ENCODE measurements at places on chromosomes 7 and 10. TPM values are rescaled to one million over a fixed set of nuclear protein-coding genes. Genes with fewer than 3 reads are reported as not detected.

- peak; percentile 15 for DNase-seq
These were observed 95.7 kb downstream of the DNAJB6 start for GRCh38 chr7:157432541-157432956.

The ORAI2 gene
- total RNA-seq: 20.8 TPM

- peak; percentile 63 for DNase-seq
These were observed 20.4 kb downstream of the DNAJB12 start for GRCh38 chr10:72334196-72334824.

The TMEM236 gene
- total RNA-seq: 0.66 TPM

DNA sequence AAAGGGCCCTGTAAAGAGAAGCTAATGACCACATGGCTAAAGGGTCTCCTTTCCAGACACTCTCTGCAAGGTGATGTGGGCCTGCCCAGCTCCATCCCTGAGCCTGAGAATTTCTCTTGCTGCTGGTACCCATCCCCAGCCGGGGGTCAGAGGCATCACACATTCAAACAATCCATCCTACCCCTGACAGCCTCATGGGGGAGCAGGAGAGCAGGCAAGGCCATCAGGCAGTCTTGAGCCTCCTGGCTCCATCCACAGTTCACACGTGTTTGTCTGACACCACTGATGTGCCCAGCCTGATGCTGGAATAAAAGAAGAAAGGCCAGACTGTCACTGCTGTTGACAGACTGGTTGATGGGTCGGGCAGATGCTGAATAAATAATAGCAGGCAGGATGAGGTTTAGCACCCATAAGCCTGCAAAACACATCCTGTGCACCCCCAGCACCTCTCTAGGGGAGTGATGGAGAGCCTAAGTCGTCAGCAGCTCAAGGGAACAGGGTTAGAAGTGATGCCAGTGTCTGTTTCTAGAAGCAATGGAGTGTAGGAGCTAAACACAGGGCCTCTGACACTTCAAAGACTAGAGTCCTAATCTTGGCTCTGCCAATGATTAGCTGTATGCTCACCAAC is 43.5 kb downstream of the TLL2 start:
- DNase-seq: peak; percentile 22

GRCh38 chr10:4526311-4526731 is 299.7 kb upstream of the AKR1E2 start:
- DNase-seq: no peak

- DNase-seq: no peak
These were observed 112.2 kb downstream of the EXOC4 start for GRCh38 chr7:133364959-133365690.

The CALCR gene
- total RNA-seq: not detected

The ANXA8 gene
- total RNA-seq: not detected

The SFMBT2 gene
- total RNA-seq: 3.4 TPM

GRCh38 chr10:6958254-6958653 is 378.2 kb upstream of the PRKCQ start:
- peak; percentile 28 for DNase-seq

The IL6 gene
- total RNA-seq: 0.99 TPM

GRCh38 chr7:121872831-121873288 is at the start of gene PTPRZ1:
TSS of gene PTPRZ1 (plus strand) at chr7:121873161. CDS start at chr7:121873500, 339 bp downstream.
- peak; percentile 41 for DNase-seq

DNA sequence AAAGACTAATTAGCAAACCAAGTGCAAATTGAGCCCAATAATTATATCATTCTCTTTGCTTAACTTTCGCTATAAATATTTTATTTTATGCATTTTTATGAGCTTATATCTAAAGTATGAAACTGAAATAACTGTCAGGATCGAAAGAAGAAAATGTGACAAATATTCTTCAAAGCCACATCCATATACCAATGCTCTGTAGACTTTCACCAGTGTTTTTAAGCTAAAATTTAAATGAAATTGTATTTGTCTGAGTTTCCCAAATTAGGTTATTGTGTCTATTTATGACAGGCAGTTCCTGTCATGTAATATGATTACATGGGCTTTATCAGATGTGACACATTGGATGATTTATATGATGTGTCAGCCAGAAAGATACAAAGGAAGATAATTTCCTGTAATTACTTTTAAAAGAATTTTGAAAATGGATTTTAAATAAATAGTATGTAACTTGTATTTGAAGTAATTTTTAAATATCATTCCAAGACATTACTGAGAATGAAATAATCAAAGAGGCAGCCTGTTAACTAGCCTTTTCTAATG is 317.9 kb upstream of the KLF6 start:
- DNase-seq: no peak

- DNase-seq: peak; percentile 28
These were observed 350.6 kb downstream of the TFEC start for GRCh38 chr7:115679976-115680375.

GRCh38 chr10:98414932-98415730 is at the start of gene PYROXD2:
TSS of gene PYROXD2 (minus strand) at chr10:98415182. CDS start at chr10:98415135, 47 bp downstream.
- peak; percentile 89 for DNase-seq

The INPP5A gene
- 9.2 TPM for total RNA-seq

GRCh38 chr7:114083166-114084001 is 164.6 kb upstream of the PPP1R3A start:
- DNase-seq: peak; percentile 42

DNA sequence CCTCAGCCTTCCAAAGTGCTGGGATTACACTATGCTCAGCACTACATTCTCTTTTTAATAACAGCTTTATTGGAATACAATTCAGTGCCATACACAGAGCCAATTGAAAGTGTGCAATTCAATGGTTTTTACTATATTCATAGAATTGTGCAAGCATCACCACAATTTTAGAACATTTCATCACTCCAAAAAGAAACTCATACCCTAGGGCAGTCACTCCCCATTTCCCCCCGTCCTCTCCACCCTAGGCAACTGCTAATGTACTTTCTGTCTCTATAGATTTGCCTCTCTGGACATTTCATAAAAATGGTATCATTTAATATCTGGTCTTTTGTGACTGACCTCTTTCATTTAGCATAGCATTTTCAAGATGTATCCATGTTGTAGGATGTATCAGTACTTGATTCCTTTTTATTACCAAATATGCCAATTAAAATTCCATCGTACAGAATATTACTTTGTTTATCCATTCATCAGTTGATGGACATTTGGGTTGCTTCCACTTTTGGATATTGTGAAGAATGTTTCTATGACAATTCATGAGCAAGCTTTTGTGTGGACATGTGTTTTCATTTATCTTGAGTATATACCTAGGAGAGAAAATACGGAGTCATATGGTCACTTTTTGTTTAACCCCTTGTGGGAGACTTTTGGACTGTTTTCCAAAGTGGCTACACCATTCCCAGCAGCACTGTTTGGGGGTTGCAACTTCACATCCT is 6.3 kb upstream of the XPNPEP1 start:
- no peak for DNase-seq

The LLCFC1 gene
- total RNA-seq: not detected

The C10orf53 gene
- not detected for total RNA-seq

GRCh38 chr10:71978476-71978875 is 14.3 kb downstream of the CHST3 start:
- no peak for DNase-seq

GRCh38 chr10:52455098-52455497 is 141.0 kb downstream of the DKK1 start:
- DNase-seq: no peak

The PFKP gene
- total RNA-seq: 39.6 TPM

The PVRIG gene
- total RNA-seq: 4.0 TPM

DNA sequence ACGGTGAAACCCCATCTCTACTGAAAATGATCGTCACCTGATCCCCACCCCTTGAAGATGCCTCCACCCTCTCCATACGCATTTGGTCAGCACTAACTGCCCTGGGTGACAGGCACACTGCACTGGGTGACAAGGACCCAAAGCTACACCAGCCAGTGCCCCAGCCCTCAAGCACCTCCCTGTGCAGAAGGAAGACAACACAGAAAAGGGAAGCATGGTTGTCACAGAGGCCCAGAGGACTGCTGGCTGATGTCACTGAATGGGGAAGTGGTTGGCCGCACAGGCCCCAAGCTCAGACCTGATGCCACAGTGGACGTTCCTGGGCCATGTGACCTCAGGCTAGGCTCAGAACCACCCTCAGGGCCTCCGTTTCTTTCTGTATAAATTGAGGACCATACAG is 4.2 kb upstream of the PILRA start:
- DNase-seq: peak; percentile 81

DNA sequence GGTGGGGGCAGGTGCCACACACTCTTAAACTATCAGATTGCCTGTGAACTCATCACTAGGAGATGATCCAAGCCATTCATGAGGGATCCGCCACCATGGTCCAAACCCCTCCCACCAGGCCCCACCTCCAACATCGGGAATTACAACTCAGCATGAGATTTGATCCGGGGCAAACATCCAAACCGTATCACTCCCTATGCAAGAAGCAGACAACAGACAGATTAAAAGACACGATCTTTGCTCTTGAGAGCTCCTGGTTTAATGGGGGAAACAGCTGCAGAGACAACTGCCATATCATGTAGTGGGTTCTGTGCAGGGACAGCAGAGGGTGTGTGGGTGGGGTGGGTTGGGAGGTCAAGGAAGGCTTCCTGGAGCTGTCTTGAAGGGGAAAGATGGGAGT is 123.6 kb downstream of the EMX2 start:
- DNase-seq: no peak

DNA sequence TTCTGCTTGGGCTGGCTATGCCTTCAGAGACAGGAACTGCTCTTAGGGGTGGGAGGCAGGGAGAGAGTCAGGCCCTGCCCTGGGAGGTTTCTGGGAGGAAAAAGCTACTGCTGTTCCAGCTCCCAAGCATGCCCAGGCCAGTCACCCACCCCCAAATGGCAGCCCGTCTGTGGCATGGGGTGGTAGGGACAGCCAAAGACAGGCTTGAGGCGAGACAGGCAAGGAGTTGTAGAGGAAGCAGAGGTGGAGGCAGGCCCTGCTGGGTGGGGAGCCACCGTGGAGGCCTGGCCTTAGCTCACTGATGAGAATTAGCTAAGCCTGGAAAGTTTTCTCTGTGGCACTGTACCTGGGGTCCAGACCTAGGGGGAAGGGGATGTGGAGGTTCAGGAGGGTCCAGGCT is 6.6 kb upstream of the SAMD8 start:
- no peak for DNase-seq

DNA sequence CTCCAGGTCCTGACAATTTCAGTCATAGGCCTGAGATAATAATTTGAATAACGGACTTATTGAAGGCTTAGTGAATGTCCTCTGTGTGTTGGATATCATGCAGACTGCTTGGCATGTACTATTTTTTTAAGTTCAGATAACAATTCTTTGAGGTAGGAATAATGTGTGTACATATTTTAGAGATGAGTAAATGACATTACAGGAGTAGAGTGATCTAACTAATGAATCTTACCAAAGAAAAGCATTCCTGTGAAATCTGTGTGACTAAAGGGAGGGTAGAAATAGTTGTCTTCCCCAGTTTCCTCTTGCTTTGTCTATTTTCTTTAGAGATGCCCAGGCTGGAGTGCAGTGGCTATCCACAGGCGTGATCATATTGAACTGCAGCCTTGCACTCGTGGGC is 391.8 kb upstream of the ETV1 start:
- DNase-seq: no peak

DNA sequence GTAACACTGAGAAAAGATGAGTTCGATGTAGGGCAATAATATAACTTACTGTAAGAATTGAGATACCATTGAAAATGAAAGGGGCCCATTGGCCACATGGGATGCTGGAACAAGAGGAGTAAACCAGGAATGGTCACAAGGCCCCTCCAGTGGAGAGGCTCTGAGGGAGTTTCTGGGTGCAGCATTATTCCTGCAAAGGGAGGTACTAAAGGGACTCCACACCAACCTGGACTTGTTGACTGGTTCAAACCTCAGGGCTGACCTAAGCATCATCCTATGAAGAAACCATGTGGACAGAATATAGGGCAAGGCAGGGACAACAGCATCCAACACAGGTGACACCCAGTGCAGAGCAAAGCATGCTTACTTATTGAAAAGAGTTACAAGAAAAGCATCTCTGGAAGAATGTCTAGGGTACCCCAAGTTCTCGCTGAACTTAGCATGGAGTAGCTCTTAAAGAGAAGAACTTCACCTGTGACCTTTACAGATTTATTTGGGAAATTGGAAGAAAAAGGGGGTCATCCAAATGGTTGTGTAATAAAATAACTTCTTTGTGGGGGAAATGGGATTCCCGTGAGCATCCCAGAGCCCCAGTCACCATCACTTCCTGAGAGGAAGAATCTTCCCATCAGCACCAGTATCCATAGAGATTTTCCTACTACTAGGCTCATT is 34.7 kb downstream of the PRSS2 start:
- no peak for DNase-seq

DNA sequence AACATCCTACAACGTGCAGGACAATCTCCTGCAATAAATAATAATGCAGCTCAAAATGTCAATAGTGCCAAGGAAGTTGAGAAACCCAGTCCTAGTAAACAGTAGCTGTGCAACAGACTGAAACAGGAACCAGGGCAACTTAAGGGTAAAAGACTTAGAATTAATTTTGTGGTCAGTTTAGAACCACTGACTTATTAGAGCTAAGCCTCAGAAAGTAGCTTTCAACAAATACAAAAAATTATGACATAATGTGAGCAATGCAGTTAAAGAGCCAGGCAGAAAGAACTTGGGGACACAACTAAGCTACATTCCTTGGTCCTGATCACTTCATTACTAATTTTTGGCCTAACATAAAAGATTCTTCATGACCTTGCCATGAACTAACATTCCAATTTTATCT is 195.4 kb downstream of the MACC1 start:
- DNase-seq: no peak

The GTF2I gene
- 96.2 TPM for total RNA-seq

- no peak for DNase-seq
These were observed 152.3 kb upstream of the SHH start for GRCh38 chr7:155964543-155964942.

GRCh38 chr7:151403764-151404163 is 6.1 kb downstream of the WDR86 start:
- no peak for DNase-seq

The VIPR2 gene
- 10.9 TPM for total RNA-seq

DNA sequence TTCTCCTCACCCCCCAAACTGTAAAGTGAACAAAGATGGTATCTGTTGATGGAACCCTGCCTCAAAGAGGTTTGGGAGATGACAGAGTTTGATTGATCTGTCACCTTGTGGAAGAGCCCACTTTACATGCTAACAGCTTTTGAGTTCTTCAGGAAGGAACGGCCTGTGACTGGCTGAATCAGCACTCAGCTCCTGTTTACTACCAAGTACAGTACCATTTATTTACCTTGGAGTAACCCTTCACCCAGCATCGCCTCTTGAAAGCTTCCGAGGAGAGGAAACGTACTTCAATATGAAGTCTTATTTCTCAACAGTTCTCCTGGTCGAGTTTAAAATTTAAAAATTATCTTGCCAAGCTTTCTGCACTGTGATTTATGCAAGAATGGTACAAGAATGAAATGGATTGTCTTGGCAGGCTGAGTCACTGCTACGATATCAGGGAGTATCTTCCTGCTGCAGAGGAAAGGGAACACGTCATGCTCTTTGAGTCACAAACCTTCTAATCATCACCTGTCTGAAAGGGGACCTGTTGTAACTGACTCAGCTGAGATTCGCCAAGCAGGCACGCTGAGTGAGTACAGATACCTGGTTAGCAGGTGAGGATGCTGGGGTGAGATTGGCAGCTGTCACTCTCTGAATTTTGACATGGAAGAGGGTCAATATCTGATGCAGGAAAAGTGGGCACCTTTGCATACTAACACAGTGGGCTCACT is 30.1 kb downstream of the KLF6 start:
- no peak for DNase-seq

The IL15RA gene
- 15.5 TPM for total RNA-seq

The BAIAP2L1 gene
- total RNA-seq: 15.8 TPM
